ENCODE measurements at places on chromosomes 7 and 10.

DNA sequence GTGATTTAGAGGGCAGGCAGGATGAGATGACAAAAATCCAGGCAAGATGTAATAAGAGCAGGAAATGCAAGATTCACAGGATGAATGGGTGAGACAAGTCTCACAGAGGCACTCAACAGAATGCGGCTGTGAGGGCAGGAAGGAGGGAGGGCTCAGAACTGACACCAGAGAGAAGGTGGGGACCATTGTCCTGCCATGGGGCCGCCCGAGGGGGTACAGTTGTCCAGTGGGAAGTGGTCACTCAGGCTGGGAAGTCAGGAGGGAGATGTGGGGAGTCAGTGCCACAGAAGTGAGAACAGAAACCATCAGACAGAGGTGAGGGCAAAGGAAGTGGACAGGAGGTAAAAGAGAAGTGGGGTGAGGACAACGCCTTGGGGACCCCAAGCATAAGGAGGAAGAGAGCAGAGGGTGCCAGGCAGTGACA is 8.9 kb downstream of the HIP1 start:
- no peak for DNase-seq

- DNase-seq, result peak; percentile 62
Measured at GRCh38 chr7:20786779-20787659, at the start of gene SP8. SP8 (minus strand) TSS chr7:20786886; CDS start chr7:20786798, 88 bp downstream.

GRCh38 chr7:123622660-123623386 is 21.2 kb downstream of the ASB15 start:
- DNase-seq, result peak; percentile 57

DNA sequence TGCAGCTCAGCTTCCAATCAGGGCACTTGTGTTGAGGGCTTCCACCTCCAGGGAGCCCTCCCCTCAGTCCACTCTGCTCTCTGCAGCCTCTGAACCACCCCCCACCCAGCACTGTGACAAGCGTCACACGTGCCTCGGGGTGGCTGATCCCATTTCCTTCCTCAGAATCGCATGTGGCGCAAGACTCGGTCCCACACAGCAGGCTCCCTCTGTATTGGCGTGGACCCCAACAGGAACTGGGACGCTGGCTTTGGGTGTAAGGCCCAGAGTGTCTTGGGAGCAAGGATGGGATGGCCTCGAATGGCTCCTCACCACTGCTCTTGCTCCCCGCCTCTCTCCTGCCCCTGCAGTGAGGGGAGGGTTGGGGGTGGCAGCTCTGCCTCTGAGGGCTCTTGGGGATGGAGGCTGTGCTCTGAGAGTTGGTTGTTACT is 4.1 kb downstream of the CPA1 start:
- DNase-seq, result no peak
